ENCODE measurements at places on chromosomes 7 and 10.

- H3K4me3 ChIP-seq: no peak overlapping the region
- no peak for DNase-seq
- peaks cover 35% of the 10 kb centered on the region for H3K4me1 ChIP-seq
- H3K36me3 ChIP-seq: peaks cover 12% of the 10 kb centered on the region
- no peak overlapping the region for H3K27ac ChIP-seq
- no peaks in the 10 kb centered on the region for H3K27me3 ChIP-seq
Measured at GRCh38 chr10:77920495-77920894, 6.1 kb downstream of the DLG5 start.

DNA sequence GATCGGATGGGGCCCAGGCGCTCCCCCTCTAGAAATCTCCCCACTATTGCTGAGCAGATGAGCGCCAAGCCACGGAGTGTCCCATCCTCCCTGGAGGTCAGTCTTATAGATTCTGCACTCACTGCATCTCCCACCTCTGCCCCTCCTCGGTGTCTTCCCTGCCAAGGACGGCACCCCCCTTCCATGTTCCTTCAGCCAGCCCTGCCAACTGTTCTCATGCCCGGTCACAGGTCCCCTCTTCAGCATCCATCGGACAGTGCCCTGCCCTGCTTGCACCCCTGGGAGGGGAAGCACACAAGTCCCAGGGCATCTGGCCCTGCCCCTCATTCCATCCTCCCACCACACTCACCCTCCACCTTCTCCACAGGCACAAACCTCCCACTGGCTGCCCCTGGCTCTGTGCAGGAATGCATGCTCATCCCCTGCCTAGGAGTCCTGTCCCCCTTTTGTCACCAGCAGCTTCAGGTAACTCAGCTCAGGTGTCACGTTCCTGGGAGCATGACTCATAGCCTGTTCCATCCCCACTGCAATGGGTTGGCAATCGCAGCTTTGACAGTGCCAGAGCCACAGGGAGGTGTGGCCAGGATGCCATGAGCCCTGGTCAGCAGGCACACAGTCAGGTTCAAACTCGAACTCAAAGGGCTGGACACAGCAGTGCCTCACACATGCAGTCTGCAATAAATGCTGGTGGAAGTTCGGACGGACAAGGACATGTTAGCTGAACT, 234.7 kb upstream of the TCERG1L start:
- no peak overlapping the region for H3K4me3 ChIP-seq
- DNase-seq: no peak
- H3K36me3 ChIP-seq: no peaks in the 10 kb centered on the region
- H3K27me3 ChIP-seq: no peaks in the 10 kb centered on the region
- no peaks in the 10 kb centered on the region for H3K4me1 ChIP-seq

DNA sequence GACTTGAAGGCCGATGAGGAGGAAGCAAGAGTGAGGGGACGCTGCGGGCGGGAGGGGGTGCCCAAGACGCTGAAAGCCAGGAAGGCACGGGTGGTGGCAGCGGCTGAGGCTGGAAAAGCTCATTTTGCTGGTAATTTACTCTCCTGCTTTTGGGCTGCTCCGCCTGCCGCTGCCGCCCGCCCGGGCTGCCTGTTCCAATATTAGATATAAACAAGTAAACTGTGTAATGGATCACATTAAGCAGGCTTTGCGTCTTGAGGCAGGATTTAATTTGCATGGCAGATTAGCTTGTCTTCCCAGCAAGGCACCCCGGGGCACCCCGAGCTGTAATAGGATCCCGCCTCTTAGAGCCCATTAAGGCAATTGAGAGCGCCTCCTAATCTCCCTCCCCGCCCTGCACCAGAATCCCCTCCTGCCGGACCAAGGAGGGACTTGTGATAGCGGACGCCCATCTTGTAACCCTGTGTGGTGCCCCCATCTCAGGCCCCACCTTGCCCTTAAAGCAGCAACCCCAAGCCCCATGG, 46.1 kb upstream of the SLF2 start:
- no peaks in the 10 kb centered on the region for H3K36me3 ChIP-seq
- no peak overlapping the region for H3K27ac ChIP-seq
- peaks cover 41% of the 10 kb centered on the region for H3K27me3 ChIP-seq
- no peak for DNase-seq
- H3K4me1 ChIP-seq: no peaks in the 10 kb centered on the region
- H3K4me3 ChIP-seq: no peak overlapping the region

- no peak overlapping the region for H3K27ac ChIP-seq
- no peak overlapping the region for H3K4me3 ChIP-seq
- no peaks in the 10 kb centered on the region for H3K27me3 ChIP-seq
- DNase-seq: no peak
- H3K4me1 ChIP-seq: peaks cover 23% of the 10 kb centered on the region
- no peaks in the 10 kb centered on the region for H3K36me3 ChIP-seq
Measured at GRCh38 chr10:115052226-115052625, 40.9 kb upstream of the ATRNL1 start.

GRCh38 chr10:23139677-23140076, 44.3 kb downstream of the MSRB2 start:
- no peak for DNase-seq
- H3K4me3 ChIP-seq: no peak overlapping the region
- no peaks in the 10 kb centered on the region for H3K36me3 ChIP-seq
- no peaks in the 10 kb centered on the region for H3K4me1 ChIP-seq

- no peaks in the 10 kb centered on the region for H3K27me3 ChIP-seq
- no peak overlapping the region for H3K4me3 ChIP-seq
- no peak for DNase-seq
- H3K36me3 ChIP-seq: no peaks in the 10 kb centered on the region
- no peak overlapping the region for H3K27ac ChIP-seq
- H3K4me1 ChIP-seq: no peaks in the 10 kb centered on the region
Measured at GRCh38 chr7:122383934-122384333, 79.4 kb upstream of the FEZF1 start.

- no peaks in the 10 kb centered on the region for H3K4me1 ChIP-seq
- H3K27ac ChIP-seq: no peak overlapping the region
- H3K36me3 ChIP-seq: no peaks in the 10 kb centered on the region
- H3K27me3 ChIP-seq: no peaks in the 10 kb centered on the region
Measured at GRCh38 chr10:57661206-57661605, 606.5 kb downstream of the IPMK start.

- no peak overlapping the region for H3K4me3 ChIP-seq
- 0 out of 2 replicates have a peak, but pooled peaks cover 5% of the 10 kb centered on the region for H3K36me3 ChIP-seq
- no peak for DNase-seq
Measured at GRCh38 chr10:50375745-50376144, 124.4 kb upstream of the ASAH2 start.

DNA sequence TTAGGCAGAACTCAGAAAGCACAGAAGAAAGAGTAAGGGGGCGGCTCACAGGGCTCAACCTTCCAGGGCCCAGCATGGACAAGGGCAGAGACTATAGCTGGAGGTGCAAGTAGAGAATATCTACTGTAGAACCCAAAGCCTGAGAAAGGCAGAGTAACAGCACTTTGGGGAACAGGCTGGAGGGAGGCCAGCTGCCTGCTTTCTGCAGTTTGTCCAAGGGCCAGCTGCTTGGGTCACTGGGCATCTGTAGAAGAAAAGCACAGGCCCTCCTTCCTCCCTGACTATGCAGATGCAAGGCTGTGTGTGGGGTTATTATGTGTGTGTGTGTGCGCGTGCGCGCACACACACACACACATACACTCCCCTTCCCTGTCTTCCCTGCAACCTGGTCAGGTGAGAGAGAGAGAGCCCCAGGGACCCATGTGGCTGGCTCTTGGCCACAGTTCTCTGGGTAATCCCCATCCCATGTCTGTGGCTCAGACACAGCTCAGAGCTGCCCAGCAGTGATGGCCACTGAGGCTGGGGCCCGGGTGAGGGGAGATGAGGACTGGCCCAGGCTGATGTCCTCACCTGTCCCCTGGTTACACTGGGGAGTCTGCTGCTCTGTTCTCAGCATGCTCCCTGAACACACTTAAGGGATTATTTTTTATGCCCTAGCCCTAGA, 9.0 kb downstream of the ADRA2A start:
- H3K27ac ChIP-seq: no peak overlapping the region
- H3K36me3 ChIP-seq: no peaks in the 10 kb centered on the region
- H3K27me3 ChIP-seq: no peaks in the 10 kb centered on the region
- no peak for DNase-seq

DNA sequence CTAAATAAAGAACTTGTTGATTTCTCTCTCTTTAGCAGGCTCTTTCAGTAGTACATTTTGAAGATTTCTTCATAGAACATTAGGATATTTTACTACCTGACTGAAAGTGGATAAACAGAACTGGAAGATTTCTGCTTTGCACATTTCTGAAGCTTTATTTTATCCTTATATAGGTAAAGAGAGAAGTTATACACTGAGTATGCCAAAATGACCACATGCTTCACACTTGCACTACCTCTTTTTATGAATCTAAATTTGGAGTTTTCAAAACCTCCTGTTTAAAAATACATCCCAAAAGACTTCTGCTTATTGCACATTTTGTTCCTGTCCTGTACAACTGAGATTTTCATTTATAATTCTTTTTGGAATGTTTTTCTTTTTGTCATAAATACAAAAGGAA, 197.4 kb upstream of the PRPS1L1 start:
- no peak overlapping the region for H3K27ac ChIP-seq
- no peak overlapping the region for H3K4me3 ChIP-seq
- no peaks in the 10 kb centered on the region for H3K36me3 ChIP-seq
- H3K4me1 ChIP-seq: no peaks in the 10 kb centered on the region
- no peaks in the 10 kb centered on the region for H3K27me3 ChIP-seq

GRCh38 chr10:119667562-119668328, 16.6 kb downstream of the BAG3 start:
- H3K4me1 ChIP-seq: peaks cover 27% of the 10 kb centered on the region
- H3K36me3 ChIP-seq: peaks cover 60% of the 10 kb centered on the region
- peak overlapping the region; percentile 52 for H3K27ac ChIP-seq
- DNase-seq: peak; percentile 89
- no peaks in the 10 kb centered on the region for H3K27me3 ChIP-seq
- no peak overlapping the region for H3K4me3 ChIP-seq

- H3K4me1 ChIP-seq: peaks cover 19% of the 10 kb centered on the region
- no peak overlapping the region for H3K27ac ChIP-seq
- no peak for DNase-seq
- H3K27me3 ChIP-seq: no peaks in the 10 kb centered on the region
Measured at GRCh38 chr7:157136372-157136771, 2.4 kb upstream of the UBE3C start.
